ENCODE measurements at places on chromosomes 11 and 22.

DNA sequence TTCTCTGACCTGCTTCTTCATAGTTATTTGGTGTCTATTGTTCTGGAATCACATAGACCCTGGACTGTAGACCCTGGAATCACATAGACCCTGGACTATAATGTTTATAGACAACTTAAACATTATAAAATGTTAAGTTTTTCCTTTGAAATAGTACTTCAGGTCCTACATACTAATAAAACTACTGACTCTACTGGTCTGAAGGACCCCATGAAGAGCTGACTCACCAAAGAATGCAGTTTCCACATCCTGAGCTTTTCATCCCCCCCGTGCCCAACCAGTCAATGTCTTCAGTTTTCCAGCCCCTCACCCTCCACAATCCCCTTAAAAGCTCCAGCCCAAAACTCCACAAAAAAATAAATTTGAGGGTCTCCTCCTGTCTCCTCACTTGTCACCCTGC lies 6.6 kb upstream of the PLEKHA7 start:
- DNase-seq: no peak

DNA sequence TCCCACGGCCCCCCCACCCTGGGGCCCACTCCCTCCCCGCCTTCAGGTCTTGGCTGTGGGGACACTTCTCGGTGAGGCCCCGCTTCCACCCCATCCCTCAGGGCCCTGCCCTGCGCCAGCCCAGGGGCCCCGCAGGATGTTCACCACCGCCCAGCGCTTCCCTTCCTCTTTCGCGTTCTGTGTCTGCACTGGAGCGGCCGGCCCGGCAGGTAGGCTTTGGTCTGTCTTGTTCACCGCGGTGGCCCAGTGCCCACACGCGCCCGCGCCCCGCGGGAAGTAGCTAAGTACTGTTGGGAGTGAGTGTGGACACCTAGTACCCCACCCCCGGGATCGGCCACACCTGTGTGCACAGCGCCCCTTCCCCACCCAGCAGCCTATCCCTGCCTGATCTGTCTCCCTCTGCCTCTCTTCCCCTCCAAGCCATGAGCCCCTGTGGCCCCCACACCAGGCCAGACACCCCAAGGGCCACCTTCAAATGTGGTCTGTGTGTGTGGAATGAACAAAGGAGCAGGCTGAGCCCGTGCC lies 85.4 kb downstream of the WNT7B start:
- DNase-seq: no peak

DNA sequence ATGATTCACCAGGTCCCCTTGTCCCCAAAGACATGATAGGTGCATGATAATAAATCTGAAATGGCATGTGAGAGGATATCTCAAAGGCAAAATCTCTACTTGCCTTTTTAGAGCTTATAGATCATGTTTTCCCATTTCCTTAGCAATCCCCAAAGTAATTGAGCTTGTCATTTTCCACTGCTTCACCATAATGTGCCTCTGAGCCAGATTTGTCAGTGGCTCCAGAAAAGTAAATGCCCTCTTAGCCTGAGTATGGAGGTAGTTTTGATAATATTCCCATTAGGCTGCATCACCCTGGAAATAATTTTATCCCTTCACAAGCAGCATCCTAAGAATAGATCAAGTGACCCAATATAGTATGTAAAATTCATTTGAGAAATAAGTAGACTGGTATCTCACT lies 36.7 kb upstream of the ADSL start:
- DNase-seq: no peak

- no peak for DNase-seq
Measured at GRCh38 chr11:13487661-13488030, 8.2 kb downstream of the PTH start.

DNA sequence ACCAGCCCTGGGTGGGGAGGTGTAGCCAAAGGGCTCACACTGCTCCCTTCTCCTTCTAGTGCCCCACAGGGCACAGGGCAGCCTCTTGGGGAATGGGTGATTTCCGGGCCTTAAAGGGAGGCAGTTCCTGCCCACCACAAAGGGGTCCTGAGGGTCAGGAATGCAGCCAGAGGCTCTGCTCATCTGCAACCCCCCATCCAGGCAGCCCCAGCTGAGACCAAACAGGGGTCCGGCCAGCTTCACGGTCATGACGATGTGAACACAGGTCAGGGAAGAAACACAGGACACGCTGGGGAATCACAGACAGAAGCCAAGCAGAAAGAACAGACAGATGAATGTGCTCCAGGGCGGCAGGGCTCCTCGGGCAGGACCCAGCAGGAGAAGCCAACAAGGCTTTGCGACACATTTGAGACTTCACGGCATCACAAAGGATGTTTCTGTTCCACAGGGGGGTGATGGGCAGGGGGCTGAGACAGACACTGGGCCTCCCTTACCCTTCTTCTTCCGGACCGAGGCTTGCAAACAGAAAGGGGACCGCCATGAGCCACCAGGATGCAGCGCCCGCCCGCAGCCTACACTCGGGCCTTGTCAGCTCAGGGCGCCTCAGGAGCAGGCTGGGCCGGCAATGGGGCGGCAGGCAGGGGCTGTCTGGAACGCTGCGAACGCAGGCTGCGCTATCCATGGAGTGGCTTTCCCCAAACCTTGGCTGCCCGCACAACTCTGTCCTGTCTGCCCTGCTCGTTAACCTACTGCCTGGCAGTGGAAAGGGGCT lies 101.9 kb downstream of the CTTN start:
- DNase-seq: no peak

DNA sequence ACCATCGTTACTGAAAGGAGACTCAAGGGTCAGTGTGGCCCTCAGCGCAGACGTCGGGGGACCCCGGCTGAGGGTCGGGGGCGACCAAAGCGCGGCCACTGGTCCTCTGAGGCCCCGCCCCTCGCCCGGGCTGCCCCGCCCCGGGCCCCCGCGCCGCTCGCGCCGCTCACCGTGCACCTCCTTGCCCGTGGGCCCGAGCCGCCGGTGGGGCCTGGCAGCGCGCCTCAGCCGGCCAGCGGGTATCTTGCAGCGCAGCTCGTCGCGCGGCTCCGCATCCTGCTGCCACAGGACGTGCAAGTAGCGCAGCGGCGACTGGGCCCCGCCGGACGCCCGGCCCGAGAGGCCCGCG lies 419 bp downstream of the ANKRD54 start:
- DNase-seq: no peak

DNA sequence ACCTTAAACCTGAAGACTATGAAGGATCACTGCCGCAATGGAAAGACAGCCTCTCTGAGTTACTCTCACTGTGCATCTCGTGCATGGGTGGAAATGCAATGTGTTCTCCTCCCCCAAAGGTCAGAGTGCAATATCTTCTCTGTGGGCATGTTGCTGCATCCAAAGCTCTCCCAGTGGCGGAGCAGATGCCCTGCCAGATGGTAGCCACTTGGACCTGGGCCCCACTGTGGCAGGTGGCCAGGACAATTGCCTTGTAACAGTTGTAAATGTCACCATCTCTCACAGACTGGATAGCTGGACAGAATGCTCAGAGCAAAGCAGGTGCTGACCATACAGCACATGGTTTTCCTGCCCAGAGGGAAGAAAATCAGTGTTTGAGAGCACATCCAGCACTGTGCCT lies 542.0 kb downstream of the FAM181B start:
- no peak for DNase-seq

- DNase-seq: no peak
Measured at GRCh38 chr11:41056892-41057569, 402.4 kb downstream of the LRRC4C start.

DNA sequence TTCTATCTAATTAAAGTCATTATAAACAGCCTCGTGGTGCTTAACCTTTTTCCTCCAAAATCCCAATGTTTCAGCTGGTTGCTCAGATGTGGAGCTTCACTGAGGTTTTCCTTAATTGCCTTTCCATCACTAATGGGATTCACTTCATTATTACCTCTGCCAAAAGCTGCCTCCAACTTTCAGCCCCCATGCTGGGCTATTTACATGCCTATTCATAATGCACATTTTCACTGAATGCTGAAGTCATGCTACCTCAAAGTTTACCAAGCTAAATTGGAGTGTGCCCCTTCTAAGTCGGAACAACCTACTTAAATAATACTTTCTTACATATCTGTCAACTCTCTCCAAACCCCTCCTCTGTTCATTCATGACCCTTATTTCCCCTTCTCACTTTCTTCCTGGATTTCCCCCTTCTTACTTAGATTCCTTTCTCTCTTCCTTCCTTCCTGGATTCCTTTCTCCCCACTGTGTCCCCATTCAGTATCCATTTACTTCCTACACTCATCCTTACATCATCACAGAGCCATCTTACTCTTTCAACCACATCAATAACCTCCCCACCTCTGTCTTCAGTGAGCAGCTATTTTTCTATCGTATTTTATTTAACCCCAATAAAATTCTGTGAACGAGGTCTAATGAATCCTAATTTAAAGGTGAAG lies 887.3 kb upstream of the TENM4 start:
- no peak for DNase-seq

- DNase-seq: no peak
Measured at GRCh38 chr11:11588891-11589290, 32.9 kb downstream of the GALNT18 start.

DNA sequence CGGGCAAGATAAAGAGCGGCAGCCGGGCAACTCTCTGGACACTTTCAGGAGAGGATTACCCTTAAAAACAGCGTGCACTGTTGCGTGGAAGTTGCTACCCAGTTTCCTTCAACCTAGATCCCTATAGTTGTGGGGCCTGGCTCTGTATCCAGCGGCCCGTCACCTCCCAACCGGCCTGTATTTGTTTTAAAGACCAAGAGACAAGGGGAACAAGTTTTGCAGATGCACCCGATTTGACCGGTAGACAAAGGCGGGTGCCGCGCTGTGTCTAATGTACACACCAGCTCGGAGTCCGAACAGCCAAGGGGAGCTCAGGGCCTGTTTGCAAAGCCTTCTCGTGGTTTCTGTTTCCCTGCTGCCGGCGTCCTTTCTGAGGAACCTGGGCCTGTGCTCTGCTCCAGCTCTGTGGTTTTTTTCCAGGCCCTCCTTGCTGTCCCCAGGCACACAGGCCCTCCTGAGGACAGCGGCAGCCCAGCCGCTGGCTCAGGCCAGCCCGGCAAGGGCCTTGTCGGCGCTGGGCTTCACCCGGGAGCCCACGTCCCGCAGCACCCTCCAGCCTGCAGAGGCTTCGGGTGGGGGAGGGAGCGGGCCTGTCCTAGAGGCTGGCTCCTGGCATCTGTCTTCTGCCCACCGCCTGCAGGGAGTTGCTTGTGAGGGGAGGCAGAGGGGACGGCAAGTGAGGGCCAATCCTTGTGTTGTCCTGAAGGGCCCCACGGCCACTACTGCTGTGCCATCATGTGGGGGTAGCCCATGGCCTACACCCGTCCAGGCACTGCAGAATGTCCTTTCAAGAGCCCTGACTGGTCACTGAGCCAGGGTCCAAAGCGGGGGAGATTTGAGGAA lies 1.4 kb downstream of the TBX1 start:
- DNase-seq: no peak

DNA sequence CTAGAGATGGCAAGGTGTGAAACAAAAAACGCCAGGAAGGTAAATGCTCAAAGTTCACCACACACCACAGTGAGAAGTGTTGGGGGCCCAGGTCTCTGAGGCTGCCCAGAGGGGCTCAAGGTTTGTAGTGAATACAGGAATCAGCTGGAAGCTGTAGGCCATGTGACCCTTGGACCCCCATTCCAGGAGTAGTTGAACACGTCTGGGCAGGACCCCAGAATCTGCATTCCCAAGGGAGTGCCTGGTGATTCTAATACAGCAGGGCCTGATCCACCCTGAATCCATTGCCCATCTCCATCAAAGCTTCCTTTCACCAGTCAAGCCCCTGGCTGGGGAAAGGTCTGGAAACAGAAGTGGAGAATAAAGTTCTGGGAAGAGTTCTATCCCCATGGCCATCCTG lies 70.8 kb upstream of the B3GAT1 start:
- no peak for DNase-seq

GRCh38 chr11:27485930-27486773 lies 13.6 kb upstream of the LGR4 start:
- DNase-seq: peak; percentile 71

DNA sequence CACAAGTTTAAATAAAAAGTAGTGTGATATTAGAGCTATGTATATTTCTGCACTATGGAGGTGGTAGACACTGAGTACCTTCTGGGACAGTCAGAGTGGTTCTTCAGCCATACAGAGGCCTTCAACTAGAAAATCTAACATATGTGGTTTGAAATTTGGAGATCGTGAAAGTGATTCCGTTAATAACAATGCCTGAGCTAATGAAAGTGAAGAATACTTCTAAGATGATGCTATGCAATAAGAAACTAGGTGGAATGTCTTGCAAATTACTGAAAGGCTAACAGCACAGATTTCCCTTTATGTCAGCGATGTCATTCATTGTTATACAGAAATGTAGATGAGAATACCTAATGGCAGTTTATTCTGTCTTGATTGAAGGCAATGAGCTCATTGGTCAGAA lies 1984.7 kb upstream of the RAG2 start:
- no peak for DNase-seq

GRCh38 chr22:35866651-35867050 lies 149.0 kb downstream of the APOL5 start:
- no peak for DNase-seq

- DNase-seq: no peak
Measured at GRCh38 chr22:26585104-26585790, 4.7 kb downstream of the TPST2 start.

GRCh38 chr11:131300439-131300717 lies 70.0 kb upstream of the NTM start:
- no peak for DNase-seq

GRCh38 chr11:65421794-65422632 lies 585 bp upstream of the NEAT1 start:
- peak; percentile 95 for DNase-seq

DNA sequence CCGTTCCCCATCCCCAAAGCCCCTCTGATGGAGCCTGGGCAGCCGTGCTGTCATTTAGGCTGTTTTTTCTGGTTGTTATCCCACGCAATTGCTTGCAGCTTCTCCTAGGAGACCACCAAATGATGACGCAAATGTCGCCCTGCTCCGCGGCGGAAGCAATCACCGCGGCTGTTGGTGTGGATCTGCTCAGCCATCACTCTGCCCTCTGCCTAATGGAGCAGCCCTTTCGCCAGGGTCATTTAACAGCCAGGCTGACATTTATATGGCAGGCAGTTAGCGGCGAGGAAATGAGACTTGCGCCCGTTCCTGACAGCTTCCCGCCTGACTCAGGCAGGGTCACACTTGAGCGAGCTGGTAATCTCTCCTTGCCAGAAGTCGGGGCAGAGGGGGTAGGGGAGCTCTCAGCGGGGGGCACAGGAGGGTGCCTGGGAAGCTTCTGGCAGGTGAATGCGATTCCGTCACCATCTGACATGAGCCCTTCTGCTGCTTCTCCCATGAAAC lies 97.9 kb upstream of the RTL6 start:
- DNase-seq: no peak

- no peak for DNase-seq
Measured at GRCh38 chr11:112972399-112973145, 11.4 kb downstream of the NCAM1 start.

GRCh38 chr11:116725434-116726221 lies 47.2 kb downstream of the BUD13 start:
- peak; percentile 36 for DNase-seq
